ENCODE measurements at places on chromosomes 2 and 18. TPM values are rescaled to one million over a fixed set of nuclear protein-coding genes. Genes with fewer than 3 reads are reported as not detected.

Gene LCT
- polyA plus RNA-seq: 0.01 TPM

Gene MAP4K3
- 15.5 TPM for polyA plus RNA-seq

- DNase-seq: no peak
Observed at GRCh38 chr2:221500501-221501209, 71.4 kb downstream of the EPHA4 start.

GRCh38 chr2:111636905-111637304, 247.1 kb downstream of the ANAPC1 start:
- no peak for DNase-seq

DNA sequence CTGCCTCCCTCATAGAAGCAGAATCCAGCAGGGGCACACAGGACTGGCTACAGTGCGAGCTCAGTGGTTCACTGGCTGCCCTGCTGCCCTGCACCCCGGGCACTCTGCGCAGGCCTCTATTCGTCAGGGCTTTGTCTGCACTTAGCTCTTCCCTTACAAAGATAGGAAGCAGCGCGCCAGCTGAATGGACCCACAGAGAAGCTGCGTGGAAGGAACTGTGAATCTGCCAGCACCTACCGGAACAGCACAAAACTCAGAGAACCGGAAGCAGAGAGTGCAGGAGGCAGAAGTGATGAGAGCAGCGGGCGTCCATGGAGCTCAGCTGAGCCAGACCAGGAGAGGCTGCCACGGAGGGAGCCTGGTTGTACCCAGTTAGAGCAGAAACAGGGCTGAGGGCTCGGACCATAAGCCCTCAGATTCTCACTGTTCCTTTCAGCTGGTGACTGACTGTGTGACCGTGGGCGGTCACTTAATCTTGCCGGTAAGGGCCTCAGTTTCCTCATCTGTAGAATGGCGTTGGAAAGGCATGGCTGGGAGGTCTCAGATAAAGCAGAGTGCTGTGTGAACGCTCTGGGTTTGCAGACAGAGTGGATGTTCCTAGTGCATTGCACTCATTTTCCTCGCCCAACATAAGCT, 23.1 kb upstream of the SLC66A3 start:
- DNase-seq: no peak

DNA sequence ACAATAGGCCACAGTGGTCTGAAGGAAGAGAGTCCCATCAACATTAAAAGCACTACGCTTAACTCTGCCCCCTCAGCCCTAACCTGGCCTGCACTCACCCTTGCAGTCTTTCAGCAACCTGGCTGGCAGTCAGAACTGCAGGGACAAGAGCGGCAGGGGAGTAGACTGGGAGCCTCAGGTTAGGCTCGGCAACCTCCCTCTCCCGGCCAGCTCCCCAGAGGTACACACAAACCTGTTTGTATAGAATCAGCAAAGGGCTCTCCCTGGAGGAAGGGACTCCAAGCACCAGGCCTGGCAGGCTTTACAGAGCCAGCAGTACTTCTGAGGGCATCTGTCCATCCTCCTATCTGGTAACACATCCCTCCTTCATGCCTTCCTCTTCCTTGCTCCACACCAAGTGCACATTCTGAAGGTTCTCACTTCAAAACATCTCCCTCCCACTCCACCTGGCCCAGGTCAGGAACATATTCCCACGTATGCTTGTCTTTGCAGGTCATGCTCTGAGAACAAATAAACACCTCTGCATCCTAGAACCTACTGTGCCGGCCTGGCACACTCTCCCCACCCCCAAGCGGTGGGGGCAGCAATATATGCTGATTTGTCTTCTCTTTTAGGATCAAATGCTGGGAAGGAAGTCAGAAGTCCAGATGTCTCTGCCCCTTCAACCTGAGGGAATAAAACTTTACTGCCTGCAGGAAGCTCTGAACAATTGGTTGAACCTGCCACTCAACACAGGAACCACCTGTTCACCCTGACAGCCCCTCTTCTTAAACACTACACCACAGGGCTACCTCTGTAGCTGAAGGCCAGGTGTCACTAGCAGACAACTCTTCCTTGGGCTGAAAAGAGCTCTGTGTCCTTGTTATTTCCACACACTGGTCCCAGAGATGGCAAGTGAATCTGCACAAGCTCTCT, 12.6 kb upstream of the SFXN5 start:
- peak; percentile 32 for DNase-seq

Measured in lung (tissue), 17 donors.